ENCODE measurements at places on chromosomes 12 and 14. TPM values are rescaled to one million over a fixed set of nuclear protein-coding genes. Genes with fewer than 3 reads are reported as not detected.

GRCh38 chr12:75960954-75961661 is 70.5 kb downstream of the PHLDA1 start:
- no peak for DNase-seq

DNA sequence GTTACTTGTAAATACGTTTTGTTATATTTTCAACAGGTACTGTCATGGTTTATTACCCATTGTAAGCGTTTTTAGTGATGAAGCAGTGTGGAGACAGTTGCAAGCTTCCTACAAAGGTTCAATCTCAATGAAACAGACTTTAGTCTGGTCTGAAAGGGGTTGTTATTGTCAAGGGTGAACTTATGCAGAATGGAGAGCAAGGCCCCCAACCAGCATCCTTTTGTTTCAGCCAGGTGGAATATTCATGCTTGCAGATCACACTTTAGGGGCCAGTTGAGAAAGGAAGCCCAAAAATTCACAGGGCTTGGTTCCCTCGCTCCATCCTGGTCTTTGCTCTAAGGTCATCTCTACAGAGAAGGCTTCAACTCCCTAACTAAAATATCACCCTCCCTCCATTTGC is 103.7 kb downstream of the PRICKLE1 start:
- DNase-seq, result no peak

BRMS1L gene
- total RNA-seq, result 10.9 TPM

DNA sequence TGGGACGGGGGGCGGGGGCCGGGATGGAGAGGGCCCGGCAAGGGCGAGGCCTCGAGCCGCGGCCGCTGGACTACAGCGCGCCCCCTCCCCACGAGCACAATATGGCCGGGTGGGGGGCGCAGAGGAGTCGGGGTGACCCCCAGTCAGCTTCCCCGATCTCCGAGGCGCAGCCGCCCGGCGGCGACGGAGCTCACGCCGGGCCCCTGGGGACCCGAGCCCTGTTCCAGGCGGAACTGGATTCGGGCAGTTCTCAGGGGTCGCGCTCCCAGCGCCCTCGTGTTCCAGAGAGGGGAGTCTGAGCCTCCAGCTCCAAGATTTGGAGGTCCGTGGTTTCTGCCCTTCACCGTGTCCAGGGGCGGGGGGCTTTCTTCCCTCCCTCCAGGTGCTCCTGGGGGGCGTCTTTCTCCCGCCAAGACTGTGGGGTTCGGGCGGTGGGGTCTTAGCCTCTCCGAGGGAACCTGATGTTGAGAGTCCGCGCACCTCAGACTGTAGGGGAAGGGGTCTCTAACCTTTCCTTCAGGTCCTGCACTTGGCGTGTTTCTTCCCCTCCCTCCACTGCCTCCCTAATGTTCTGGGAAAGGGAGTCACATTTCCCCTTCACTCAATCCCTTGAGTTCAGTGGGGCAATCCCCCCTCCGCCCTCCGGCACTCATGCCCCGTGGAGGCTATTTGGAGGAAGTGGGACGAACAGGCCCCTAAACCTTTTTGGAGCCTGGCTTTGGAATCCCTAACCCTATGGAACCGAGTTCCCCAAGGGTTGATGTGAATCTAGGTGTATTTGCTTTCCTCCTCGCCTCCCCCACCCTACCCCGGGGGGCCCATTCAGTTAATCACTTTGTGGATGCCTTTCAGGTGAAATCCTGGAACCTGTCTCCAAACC is 584 bp downstream of the ACVR1B start:
- DNase-seq, result no peak

DNA sequence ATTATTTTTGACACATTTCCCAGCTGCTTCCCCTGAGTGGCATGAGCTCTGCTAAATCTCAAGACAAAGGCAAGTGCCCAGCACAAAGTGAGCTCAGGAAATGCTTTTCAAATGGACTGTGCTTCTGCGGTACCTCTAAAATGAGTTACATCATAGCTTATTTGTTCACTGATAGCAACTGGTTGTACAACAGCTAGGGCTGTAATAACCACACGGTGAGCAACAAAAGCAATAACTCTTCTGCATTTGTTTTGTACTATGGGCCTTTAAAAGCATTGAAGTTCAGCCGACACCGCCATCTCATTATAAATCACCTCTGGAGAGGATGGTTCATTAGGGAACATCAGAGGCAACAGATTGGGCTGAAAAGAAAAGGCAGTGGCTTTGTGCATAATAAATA is 475.0 kb downstream of the GLT1D1 start:
- DNase-seq, result no peak

DNA sequence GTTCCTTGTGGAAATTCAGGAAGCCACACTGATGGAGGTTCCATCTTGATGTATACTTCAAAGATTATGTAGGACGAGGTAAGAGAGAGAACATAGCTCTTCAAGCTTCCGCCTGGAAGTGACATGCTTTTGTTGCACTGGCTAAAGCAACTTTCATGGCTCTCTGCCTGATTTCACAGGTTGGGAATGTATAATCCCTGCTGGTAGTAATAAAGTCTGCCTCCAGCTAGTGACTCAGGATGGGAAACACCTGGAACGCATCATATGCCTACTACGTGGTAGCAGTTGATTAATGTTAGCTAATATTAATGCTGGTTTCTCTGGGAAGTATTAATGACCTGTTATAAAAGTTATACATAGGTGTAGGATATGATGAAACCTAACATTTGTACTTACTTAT is 71.1 kb downstream of the PELI2 start:
- DNase-seq, result no peak

DNA sequence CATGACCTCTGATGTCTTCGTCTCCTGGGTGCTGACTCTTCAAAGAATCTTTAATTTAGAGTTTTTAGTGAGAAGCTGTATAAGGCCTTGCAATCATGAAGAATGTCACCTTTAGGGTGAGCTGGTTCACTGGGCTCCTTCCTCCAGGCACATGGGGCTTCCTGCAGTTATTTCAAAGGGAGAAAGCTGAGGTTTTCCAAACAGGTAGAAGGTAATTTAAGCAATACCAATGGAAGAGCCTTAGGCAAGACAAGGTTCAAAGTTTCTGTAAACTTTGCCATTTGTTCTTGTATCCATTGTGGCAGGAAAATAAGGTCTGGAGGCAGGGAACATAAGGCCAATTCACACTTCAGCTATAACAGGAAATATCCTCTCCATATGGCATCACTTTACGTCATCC is 88.0 kb upstream of the EIF5 start:
- no peak for DNase-seq

RIMBP2 gene
- total RNA-seq, result 0.18 TPM

DNA sequence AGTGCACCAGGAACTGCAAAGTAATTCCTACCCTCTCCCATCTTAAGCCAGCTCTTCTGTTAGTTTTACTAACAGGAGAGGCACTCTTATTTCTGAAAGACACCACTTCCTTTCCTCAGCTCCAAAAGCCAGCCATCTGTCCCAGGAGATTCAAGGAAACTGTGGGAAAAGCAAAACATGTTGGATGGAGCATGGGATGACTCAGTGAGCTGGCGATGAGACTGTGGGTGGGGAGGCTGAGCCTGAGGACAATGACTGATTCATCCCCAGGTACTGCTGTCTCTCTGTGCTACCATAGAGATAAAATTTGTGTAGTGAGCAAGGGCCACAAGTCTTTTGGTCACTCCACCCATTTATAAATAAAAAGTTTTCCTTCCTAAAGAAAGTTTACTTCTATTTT is 141.4 kb downstream of the MYRFL start:
- DNase-seq, result no peak

DNA sequence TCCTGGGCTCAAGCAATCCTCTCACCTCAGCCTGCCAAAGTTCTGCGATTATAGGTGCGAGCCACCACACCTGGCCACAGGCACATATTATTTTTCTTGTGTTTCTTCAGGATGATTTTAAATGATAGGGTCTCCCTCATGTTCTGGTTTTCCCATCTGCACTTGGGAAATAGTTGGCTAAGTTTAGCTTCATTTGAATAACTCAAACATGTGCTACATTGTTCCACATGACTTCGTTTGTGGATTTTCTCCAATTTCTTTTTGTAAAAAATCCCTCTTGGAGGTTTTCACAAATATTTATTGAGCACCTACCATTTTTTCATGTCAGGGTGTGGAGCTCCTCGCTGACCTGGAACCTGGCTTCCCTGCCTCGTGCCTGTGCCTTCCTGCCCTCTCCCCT is 55.2 kb upstream of the GNPNAT1 start:
- no peak for DNase-seq
